ENCODE measurements at places on chromosomes 4 and X.
A peak's percentile ranks its signal among the peaks of the same experiment; 100 is the strongest.

DNA sequence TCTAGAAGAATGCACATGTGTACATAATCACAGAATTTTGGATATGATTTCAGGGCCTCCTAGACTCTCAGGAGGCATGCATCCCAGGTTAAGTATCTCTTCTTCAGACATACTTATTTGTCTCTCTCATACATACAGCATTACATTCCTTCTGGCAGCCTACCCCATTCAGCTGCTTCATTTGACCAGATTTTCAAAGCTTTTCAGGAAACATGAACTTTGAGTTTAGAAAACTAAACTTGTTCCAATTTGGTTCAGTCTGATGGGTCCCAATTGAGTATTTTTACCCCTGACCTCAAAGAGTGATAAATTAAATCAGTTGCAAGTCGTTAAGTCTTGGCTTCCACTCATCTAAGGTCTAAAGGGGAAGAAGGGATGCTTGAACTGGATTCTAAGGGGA, 330.9 kb downstream of the ARHGAP24 start:
- DNase-seq = no peak

DNA sequence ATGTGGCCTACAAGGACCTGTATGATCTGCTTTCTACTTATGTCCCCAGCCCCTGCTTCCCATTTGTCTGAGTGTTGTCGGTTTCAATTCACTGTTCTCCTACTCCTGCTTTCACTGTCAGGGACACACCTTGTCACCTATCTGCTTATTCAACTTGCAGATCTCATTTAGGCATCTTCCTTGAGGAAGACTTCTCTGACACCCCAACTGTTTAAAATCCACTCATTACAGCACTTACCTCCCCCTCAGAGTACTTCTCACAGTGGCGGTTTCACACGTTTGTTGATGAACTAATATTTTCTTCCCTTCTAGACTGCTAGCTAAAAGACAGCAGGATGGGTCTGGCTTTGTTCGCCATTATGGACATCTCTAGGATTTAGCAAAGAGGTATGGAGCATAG, 279.9 kb upstream of the TET2 start:
- DNase-seq = no peak

DNA sequence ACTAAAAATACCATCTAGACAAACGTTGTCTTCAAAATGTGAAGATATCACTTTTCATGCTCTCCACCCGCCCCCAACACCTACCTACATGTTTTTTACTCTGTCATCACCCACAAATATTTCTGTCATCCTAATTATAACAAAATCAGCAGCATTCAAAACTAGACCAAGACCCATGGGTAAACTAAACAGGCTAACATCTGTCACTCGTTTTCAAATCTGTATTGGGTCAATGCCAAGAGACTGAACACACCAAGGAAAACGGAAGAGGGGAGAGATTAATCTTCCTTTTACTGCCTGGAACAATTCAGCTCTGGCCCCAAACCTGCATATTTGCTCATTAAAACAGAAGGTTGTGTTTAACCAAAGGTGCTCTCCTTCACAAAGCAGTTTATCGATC, 17.5 kb downstream of the FAM184B start:
- DNase-seq = no peak

- no peak for DNase-seq
These were observed 269.4 kb downstream of the CRLF2 start for GRCh38 chrX:943035-943434.

DNA sequence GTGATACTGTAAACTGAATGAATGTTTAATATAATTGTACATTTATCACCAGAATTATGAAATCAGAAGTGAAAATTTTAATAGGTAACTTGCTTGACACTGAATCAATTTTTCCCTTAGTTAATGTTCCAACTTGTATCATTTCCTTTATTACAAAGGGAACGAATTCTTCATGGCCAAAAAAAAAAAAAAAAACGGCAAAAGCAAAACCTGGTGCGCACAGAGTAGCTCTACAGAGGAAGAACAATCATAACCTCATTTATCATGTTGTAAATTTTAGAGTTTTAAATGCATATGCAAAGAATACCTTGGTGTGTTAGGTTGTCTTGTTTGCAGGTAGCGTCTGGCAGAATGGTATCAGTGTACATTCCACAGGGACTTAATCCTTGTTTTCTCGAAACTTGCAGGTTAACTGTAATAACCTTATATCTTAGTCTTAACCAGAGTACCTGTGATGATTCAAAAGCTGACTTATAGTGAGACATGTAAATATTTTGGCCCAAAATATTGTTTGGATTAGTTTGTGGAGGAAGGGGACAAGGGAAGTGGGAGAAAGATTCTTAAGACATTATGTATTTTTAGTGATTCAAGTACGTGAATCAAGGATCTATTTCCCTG, 70.0 kb downstream of the NPNT start:
- DNase-seq = no peak

- no peak for DNase-seq
These were observed 291.8 kb upstream of the HAND2 start for GRCh38 chr4:173821876-173822275.

- no peak for DNase-seq
These were observed 17.8 kb downstream of the DKK2 start for GRCh38 chr4:107018344-107018735.

- no peak for DNase-seq
These were observed 48.1 kb downstream of the NRK start for GRCh38 chrX:105870445-105870844.

DNA sequence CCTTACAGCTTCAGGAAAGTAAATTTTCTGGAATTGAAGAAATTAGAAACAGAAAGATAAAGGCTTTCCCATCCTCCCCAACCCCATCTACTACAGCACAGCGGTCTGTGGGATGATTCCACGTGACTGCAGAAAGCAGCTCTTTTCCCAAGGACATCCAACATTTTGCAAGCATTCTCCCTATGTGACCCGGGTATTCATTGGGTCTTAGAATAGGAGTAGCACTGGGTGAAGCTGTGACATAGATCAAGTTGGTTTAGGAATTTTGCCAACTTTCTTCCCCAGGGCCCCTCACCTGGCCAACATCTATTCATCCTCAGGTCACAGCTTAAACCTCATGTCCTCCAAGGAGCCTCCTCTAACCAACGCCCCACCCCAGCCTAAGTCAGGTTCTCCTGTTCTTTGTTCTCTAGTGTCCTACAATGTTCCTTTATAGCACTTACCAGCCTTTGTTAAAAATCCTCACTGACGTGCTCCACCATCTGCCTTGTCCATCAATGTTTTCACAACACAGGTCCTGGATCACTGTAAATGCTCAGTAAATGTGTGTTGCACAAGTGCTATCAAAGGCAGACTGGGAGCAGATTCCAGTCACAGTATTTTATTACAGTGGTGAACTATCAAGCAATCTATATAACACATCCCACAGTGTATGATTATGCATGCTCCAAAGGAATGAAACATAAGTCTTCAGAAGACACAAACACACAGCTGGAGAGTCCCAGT, 80.9 kb upstream of the MTM1 start:
- no peak for DNase-seq

DNA sequence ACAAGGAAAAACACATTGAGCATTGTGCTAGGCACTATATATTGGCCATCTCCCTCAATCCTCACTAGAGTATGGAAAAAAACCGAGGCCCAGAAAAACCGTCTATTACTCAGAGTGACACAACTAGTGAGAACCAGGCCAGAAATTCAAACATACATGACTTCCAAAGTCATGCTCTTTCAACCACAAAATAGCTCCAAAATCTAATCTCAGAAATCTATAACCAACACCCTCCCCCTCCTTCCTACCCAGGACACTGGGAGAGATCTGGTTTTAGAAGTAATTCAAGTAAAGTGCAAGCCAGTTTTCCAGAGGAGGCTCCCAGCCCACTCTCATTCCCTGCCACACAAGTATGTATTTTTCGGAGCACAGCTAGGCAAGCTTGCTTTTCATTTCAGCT, 7.6 kb downstream of the HS3ST1 start:
- DNase-seq = no peak

DNA sequence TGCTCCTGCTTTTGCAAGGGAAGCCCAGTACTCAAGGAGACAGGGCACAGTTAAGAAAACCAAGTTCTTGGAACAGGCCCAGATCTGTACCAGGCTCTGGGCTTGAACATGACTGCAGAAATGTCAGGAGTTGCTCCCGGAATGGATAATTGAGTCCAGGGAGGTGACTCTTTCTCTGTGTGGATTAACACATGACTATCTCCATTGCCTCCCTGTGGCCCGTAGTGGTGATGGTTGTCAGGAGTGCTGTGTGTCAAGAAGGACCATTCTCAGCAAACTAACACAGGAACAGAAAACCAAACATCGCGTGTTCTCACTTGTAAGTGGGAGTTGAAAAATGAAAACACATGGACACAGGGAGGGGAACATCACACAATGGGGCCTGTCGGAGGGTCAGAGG, 39.9 kb downstream of the CCKAR start:
- DNase-seq = no peak

- no peak for DNase-seq
These were observed 89.7 kb downstream of the LRP2BP start for GRCh38 chr4:185305979-185306442.

DNA sequence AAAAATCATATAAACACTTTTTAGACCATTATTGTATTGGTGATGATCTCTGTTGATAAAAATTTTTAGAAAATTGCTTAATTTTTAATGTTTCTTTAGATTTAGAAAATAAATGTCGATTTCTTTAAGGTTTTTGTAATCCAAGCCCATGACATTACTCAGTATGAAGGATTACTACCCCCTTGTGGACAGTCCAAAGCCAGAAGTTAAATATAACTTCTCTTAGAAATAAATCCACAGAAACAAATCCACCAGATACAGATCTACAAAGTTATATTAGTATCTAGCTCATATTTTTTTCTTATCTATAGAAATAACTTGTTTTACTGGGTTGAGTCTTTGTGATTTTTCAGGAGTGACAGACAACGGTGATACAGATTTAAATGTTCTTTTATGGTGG, 18.9 kb downstream of the TIFA start:
- no peak for DNase-seq

DNA sequence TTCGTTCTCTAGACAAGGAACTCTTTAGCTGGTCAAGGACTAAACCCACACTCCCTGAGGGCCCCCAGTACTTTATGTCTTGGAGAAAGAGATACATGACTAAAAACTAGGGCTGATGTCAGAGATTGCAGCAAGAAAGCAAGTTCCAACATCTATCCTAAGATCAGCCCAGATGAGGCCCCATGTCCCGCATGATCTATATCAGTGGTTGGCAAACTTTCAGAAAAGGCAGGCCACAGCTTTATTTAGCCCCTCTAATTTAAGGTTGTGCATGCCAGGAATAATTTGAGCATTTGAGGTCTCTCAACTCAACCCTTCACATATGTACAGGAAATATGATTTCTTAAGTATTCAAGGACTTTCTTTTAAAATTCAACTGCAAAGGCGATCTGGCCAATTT, 44.1 kb upstream of the FRMD7 start:
- DNase-seq = no peak

- peak; percentile 8 for DNase-seq
These were observed 236.9 kb downstream of the AR start for GRCh38 chrX:67780694-67781109.

GRCh38 chr4:101114936-101115372, 232.4 kb downstream of the PPP3CA start:
- DNase-seq = no peak

- no peak for DNase-seq
These were observed 2666.5 kb downstream of the ARAP2 start for GRCh38 chr4:33577791-33578190.

GRCh38 chr4:39657465-39657864, 18.8 kb upstream of the SMIM14 start:
- no peak for DNase-seq

DNA sequence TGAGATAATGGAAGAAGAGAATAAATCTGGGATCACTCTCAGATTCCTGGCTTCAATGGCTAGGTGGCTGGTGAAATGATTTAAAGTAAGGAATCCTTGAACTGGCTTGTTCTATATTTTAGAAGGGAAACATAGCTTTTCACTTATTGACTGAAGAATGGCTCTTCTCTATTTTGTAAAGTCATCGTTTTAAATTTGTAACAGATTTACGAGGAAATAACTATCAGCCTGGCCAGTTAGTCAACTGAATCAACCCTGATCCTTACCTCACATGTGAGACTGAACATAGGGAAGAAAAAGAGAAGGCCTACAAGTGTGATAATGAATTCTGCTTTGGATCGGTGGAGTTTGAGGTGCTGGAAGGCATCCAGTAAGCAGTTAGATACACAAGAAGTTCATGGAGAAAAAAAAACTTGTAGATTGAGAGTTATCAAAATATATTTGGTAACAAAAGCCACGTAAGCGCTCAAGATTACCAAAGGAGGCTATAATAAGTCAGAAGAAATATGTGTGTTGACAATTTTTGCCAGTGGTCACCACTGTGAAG, 12.0 kb downstream of the AREG start:
- no peak for DNase-seq

- DNase-seq = no peak
These were observed 13.6 kb upstream of the MED14 start for GRCh38 chrX:40748977-40749376.

GRCh38 chr4:140742838-140743193, 13.4 kb downstream of the TBC1D9 start:
- no peak for DNase-seq

- DNase-seq = no peak
These were observed 193.9 kb upstream of the RASGEF1B start for GRCh38 chr4:81665649-81666048.

GRCh38 chrX:153807976-153808375, 13.5 kb downstream of the SSR4 start:
- DNase-seq = no peak

DNA sequence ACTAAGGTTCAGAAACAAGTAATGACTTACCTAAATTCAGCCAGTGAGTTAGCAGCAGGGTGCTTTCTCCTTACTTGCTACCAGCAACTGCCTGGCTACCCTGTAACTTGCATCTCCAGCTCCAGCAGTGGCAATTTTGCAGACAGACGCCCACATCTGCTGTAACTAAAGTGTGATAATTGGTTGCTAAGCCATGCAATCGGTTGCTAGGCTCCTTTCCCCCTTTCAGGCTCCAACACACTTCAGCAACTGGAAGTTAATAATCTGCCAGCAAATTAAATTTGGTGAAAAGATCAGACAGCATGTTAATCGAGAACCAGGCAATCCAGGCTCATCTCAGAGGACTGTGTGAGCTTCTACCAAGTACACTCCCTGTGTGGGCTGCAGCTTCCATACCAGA, 24.2 kb upstream of the ARHGEF9 start:
- peak; percentile 21 for DNase-seq

DNA sequence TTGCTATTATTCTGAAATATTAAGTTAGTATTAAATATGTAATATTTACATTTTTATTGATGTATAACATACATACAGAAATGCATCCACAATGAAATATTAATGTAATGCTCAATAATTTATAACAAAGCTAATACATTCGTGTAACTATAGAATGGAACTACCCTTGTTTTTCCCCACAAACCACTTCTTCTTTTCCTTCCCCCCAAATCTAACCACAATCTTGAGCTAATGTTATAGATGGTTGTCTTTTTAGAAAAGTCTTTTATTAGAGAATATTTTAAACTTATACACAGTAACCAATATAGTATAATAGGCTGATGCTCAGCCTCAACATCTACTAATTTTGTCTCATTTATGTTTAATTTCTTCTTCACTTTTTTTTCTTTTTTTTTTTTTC, 4.5 kb upstream of the ZNF732 start:
- DNase-seq = no peak
